ENCODE measurements at places on chromosomes 1 and 21. TPM values are rescaled to one million over a fixed set of nuclear protein-coding genes. Genes with fewer than 3 reads are reported as not detected.

GRCh38 chr1:167060141-167061072 lies 29.8 kb downstream of the GPA33 start:
- no peak for DNase-seq

GRCh38 chr1:116262207-116262994 lies 110.6 kb upstream of the ATP1A1 start:
- no peak for DNase-seq

- no peak for DNase-seq
Measured at GRCh38 chr1:172818841-172819527, 160.1 kb downstream of the FASLG start.

GRCh38 chr1:165895451-165895871 lies 68.0 kb downstream of the UCK2 start:
- no peak for DNase-seq

DNA sequence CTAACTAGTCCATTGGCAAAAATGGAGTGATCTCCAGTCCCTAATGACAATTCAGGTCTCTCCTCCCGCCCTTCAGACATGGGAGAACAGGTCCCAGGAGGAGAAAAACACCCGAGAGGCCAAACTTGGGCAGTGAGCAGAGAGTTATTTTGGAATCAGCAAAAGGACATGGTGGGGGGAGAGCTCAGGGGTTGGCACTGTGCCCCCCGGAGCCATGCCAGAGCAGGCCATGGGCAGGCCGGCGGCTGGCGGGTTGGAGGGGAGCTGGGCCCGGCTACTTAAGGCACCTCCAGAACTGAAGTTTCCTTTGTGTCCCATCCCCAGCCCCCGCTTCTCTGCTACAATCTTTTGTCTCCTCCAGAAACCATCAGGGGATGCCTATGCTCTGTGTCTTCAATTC lies 7.1 kb downstream of the LGR6 start:
- no peak for DNase-seq

- no peak for DNase-seq
Measured at GRCh38 chr21:41322496-41323382, 6.1 kb downstream of the FAM3B start.

DNA sequence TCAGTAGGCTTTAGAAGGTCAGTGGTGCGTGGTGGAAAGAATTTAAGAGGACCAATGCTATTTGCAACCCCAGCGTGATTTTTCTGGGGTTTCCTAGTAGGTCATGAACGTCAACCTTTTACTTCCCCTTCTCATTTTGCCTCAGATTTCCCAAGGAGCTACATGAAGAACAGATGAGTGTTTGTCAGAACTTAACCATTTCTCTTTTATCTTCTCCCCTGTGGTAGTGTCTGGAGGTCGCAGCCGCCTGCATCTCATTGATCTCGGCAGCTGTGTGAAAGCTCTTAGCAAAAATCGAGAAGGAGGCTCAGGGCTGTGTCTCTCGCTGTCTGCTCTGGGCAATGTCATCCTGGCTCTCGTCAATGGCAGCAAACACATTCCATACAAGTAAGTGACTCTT lies 491.1 kb downstream of the KIF26B start:
- DNase-seq: no peak

DNA sequence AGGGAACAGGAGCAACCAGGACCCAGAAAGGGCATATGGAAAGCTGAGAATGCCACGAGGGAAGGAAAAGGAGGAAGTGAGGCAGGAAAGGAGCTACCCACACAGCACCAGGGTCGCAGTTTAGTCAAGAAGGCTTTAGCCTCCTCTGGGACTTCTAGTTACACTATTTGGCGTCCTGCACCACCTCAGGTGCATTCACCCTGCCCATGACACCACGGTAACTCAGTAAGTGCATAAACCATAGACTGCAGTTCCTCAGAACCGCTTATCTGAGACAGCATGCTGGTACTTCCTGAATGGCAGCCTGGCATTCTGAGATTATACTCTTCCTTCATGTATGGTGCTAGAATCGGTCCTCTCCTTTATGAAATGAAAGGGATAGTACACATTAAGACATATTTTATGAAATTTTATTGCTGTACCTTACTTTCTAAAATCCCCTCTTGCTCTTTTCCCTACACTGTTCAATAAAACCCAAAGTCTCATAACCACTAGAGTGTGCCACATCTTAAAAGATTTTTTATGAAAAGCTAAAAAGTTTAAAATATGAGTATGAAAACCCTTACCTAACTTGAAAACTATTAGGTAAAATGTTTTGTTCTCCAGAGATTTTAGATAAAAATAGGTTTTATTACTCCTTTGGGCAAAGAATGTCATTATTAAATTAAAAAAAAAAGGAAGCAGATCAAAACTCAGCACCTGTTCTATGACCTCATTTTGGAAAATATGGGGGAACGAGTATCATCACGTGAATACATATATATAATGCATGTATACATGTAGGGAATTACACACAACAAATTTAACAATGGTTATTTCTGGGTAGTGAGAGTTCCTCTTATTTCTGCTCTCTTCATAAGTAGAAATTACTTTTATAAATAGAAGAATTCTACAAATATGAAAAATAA lies 67.3 kb downstream of the VAV3 start:
- DNase-seq: no peak

GRCh38 chr1:101002551-101002950 lies 23.0 kb downstream of the DPH5 start:
- no peak for DNase-seq

DNA sequence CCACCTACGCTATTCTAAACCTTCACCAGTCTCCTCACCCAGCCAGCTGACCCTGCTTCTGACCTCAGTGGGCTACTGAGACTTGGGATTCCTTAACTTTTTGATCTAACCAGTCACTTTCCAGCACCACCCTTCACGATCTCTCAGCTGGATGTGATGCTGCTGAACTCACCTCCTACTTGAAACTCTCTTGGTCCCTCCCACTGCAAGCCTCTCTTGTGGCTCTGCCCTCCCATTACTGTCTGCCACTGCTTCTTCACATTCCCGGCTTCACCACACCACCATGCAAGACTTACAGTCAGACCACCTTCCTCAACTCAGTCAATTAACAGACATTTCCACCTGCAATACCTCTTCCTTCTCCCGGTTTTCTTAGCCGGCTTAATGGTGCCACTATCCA lies 6.3 kb downstream of the TAF5L start:
- no peak for DNase-seq

DNA sequence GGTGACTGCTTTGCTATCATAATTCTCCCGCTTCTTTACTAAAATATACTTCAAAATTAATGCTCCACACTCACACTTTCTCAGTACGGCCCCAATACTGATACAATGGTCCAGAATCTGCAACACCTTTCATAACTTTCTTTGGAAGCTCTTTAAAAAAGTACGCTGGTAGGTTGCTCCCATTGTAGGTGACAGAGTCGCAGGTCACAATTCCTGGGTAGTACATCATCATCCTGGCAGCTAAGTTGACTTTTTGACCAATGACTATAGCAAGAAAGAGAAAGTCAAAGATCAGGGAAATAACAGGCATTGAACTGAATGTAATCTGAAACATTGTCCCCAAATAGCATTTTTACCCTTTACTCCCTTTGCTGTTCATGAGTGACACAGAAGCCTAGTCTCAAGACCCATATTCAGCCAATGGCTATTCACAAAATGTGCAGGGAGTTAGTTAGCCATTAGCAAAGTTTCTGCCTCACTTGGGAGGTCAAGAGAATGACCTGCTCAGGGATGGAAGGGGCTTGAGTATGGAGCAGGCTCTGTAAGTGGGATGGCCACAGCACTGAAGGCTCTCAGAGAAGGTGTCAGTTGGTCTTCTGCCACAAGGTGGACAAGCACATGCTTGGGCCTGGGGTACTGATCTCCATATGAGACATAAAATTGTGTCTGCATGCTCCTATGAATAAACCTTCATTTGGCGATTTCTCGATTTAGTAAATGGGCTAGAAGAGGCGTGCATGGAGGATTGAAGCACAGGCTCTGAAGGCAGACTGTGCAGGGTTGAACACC lies 35.4 kb downstream of the ADCY10 start:
- DNase-seq: no peak

DNA sequence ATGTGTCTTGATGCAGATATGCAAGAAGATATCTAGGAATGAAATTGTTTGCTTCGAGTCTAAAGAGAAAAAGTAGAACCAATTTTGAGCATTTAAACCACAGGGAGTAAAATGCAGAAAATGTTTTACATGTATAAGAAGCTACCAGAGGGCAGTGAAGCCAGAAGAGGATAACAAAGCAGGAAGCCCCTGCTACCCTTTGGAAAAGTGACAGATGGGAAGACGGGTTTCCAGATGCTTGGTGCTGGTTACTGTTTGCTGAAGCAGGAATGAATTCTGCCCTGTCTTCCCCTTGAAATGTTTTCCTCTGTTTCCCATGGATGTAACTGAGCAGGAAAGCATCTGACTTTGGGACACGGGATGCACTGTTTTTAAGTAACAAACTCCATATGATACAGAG lies 822.2 kb downstream of the MRPL39 start:
- no peak for DNase-seq

DNA sequence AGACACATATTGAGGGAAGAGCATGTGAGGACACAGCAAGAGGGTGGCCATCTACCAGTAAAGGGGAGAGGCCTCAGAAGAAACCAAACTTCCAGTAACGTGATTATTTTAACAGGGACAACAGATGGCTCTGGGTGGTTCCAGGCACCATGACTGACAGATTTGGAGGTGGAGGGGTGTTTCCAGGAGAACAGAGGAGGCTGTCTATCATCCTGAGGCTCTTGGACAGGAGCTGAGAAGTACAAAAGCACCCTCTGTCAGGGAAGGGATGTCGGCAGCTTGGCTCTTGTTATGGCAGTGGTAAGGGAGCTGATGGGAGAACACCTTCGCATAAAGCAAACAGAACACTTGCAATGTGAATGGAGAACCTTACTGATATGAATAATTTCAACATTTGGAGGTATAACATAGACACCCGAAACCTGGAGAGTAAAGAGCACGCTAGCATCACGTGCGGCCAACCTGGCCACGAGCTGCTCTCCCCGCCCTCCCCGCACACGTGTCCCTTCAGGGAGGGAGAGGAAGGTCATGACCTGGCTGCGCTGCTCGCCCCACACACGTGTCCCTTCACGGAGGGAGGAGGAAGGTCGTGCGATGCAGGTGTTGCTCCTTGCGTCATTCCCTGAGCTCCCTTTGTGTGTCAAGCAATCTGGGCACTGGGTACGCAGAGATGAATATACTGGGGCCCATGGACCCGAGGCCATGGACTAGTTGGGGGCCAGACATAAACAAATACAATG lies 37.5 kb upstream of the NLRP3 start:
- DNase-seq: no peak

DNA sequence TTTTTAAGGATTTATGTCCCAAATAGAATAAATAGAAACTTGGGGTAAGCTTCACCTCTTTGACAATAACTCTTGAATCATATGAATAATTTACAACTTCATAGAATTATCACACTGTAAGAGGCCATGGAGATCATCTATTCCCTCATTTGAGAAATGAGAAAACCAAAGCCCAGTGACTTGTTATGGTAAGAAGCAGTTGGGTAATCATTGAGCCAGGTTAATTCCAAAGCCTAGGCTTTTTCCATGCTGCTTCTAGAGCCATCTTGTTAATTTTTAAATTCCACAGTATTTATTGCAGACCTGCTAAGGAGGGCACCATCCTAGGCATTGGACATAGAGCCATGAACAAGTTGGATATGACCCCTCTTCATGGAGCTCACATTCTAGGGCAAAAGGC lies 160.5 kb downstream of the CDC7 start:
- no peak for DNase-seq

- DNase-seq: peak; percentile 63
Measured at GRCh38 chr21:27595716-27596115, 628.8 kb upstream of the ADAMTS5 start.

GRCh38 chr1:1975535-1975934 lies 28.1 kb downstream of the CFAP74 start:
- no peak for DNase-seq

DNA sequence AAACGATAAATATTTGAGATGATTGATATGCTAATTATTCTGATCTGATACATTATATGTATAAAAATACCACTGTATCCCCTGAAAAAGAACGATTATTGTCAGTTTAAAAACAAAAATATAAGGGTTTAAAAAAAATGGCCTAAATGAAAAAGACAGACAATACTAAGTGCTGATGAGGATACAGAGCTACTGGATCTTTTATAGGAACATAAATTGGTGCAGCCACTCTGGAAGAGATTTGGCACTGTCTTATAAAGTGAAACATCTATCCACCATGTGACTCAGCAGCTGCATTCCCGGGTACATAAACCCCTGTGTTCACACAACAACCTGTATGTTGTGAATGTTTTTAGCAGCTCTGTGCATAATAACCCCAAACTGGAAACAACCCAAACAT lies 44.2 kb downstream of the KAZN start:
- no peak for DNase-seq

DNA sequence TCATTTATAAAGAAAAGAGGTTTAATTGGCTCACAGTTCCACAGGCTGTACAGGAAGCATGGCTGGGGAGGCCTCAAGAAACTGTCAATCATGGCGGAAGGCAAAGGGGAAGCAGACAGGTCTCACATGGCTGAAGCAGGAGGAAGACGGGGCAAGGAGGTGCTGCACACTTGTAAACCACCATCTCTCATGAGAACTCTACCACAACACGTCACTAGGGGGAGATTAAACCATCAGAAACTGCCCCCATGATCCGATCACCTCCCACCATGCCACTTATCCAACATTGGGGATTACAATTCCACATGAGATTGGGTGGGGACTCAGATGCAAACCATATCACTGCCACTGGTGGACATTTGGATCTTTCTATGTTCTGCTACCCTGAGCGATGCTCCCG lies 351.4 kb downstream of the NPHP4 start:
- DNase-seq: no peak

GRCh38 chr1:40350391-40350790 lies 23.1 kb upstream of the SMAP2 start:
- no peak for DNase-seq

- no peak for DNase-seq
Measured at GRCh38 chr1:25256578-25256965, 9.3 kb upstream of the RSRP1 start.

GRCh38 chr1:62676611-62677356 lies 11.4 kb downstream of the DOCK7 start:
- DNase-seq: no peak

Gene TSPAN2
- 14.0 TPM for total RNA-seq

Gene DDAH1
- total RNA-seq: 43.8 TPM

Gene IL19
- total RNA-seq: not detected

Gene PITHD1
- 43.8 TPM for total RNA-seq

Gene S100A7A
- total RNA-seq: not detected

Gene MFAP2
- total RNA-seq: 31.6 TPM

Gene PKP1
- total RNA-seq: 137 TPM

Gene HEYL
- total RNA-seq: 12.4 TPM

Gene CD2
- 1.6 TPM for total RNA-seq

Gene ZBTB8A
- total RNA-seq: 13.3 TPM

Gene RIIAD1
- total RNA-seq: not detected

Gene F5
- total RNA-seq: 0.62 TPM

Gene CA14
- total RNA-seq: 9.1 TPM

Measured in tongue (tissue), 3 donors.